ENCODE measurements at places on chromosomes 16 and 17. TPM values are rescaled to one million over a fixed set of nuclear protein-coding genes. Genes with fewer than 3 reads are reported as not detected.

Gene SPNS3
- total RNA-seq, result 6.4 TPM

Gene MARVELD3
- total RNA-seq, result not detected

Gene CACNG1
- total RNA-seq, result not detected

Gene PLK1
- 120 TPM for total RNA-seq
